OCI-LY7 (cell line): ENCODE measurements at places on chromosomes 1 and 21. TPM values are rescaled to one million over a fixed set of nuclear protein-coding genes. Genes with fewer than 3 reads are reported as not detected.

DNA sequence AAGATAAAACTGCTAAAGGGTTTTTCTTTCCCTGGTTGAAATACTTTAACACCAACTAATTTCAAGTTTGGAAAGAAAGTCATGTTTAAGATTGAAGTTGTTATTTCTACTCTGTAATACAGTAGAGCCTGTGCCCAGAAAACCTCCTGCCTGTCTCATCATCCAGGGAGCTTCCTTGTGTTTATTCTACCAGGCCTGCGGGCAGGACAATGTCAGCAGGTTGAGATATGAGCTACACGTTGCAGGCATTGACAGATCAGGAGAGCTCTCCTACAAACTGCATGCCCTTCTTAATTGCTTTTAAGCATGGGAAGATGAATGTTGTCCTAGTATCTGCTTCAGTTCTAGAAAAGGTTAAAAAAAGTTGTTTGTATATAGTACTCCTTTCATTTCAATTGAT, 43.1 kb upstream of the CTBS start:
- no peak for DNase-seq

- no peak for DNase-seq
These were observed 55.6 kb upstream of the ACTRT2 start for GRCh38 chr1:2965676-2966075.

DNA sequence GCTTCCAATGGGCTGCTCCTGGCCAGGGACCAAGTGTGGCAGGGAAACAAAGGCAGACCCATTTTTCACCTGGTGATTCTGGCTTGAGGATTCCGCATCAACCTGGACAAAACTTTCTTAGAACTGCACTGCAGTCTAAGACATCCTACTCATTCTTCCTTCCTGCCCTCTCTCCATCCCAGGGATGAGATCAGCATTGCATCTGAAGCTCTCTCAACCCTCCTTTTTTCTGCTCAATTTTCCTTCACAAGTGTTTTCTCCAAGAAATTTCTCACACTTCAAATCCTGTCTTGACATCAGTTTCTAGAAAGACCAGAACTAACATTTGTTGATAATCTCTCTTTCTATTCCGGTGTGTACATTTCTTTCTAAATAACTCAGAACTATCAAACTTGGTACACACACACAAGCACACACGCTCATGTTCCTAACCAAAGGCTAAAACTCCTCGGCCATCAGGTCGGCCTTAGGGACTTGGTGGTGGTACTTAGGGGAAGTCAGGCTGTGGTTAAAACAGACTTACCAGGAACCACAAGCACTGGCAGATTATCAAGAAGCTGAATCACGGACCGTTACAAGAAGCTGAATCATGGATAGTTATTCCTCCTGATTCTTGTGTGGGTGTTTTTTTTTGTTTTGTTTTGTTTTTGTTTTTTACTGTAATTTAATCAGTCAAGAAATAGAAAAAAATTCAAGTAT, 21.0 kb upstream of the CXADR start:
- DNase-seq = no peak

DNA sequence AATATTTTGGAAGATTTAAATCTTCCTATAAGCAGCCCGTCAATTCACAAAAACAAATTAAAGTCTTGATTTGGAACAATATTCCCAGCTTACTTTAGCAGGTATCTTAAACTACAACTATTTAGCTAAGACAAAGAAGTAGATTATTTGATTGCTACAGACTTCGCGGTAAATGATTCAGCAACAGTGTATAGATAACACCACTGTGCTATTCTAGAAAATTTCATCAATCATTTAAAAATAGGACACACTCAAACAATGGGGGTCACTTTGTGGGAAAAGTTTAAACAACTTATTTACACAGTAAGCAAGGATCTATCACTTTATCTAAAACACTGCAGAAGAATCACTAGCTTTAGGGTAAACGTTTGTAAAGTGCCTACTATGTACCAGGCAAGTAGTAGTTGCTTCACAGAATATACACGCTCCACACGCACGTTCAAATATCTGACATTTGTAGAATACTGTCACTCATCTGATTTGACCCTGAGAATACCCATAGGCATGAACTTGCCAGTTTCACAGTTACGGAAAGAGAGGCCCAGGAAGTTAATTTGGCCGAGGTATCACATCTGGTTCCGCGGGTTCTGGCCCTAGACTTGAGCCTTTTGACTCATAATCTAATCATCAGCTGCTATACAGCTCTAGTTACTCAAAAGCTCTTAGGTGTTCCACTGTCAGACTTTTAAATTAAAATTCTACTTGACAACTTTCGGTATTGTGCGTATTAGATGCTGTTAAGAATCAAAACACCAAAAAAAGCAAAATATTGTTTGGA, 876 bp downstream of the DENND2C start:
- peak; percentile 13 for DNase-seq

DNA sequence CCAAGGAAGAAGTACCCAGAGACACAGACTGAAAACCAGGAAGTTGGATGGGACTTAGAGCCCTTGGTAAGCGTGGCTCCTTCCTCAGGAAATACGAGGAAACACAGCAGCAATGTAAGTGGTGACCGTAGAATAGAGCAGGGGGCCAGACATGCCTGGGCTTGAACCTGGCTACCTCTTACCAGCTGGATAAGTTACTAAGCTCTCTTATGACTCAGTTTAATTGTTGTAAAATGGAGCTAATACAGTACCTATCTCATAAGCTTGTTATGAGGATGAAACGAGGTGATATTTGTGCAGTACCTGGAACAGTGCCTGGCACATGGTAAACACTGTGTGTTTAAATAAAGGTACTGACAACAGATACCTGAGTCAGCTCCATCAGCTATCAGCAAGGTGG, 19.2 kb downstream of the EBNA1BP2 start:
- no peak for DNase-seq

DNA sequence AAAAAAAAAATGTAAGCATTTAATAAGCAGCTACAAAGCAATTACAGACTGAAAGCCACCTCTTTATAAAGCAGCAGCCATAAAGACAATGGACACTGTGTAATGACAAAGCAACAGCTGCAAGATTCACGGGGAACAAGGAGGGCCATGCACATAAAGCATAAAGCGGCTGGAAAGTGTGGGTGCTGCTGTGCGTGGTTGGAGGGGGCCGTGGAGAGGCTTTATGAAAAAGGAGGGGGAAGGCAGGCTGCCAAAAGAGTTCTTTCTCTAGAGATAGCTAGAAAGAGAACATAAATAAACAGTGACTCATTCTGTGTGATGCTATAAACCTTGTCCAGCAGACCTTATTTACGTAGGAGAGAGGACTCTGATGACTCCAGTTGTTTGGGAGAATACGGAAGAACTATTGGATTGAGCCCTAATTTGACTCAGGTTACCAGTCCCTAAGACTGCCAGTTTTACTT, 49.3 kb downstream of the ADAMTS1 start:
- no peak for DNase-seq

DNA sequence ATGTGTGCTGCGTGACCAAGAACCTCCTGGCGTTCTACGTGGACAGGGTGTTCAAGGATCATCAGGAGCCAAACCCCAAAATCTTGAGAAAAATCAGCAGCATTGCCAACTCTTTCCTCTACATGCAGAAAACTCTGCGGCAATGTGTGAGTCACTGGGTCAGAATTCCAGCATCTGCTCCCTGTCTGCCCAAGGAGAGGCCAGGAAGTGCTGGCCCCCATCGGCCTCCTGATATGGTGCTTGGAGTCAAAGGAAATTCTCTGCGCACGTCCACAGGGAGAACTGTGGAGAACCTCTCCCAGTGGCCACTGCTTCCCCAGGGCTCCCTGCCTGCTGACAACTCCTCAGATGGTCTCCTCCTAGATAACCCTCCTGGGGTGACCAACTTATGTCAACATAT, 25.6 kb upstream of the IL20 start:
- DNase-seq = no peak

DNA sequence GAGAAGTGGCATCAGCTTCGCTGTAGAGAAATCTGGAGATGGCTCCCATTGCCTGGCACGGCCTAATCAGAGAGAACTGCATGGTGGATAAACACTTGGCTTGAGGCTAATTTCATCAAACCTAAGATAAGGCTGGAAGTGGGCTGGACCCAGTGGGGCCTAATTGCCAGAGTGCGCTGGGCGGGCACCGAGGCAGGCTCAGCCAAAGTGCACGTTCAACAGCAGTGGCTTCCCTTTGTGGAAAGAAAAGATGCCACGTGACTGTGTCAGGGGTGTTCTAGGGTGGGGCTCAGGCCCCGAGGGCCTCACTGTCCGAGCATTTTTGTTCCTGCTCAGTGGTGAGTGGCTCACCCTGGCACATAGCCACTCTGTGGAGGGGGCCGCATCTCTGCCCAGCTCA, 5.8 kb downstream of the PLCH2 start:
- no peak for DNase-seq

DNA sequence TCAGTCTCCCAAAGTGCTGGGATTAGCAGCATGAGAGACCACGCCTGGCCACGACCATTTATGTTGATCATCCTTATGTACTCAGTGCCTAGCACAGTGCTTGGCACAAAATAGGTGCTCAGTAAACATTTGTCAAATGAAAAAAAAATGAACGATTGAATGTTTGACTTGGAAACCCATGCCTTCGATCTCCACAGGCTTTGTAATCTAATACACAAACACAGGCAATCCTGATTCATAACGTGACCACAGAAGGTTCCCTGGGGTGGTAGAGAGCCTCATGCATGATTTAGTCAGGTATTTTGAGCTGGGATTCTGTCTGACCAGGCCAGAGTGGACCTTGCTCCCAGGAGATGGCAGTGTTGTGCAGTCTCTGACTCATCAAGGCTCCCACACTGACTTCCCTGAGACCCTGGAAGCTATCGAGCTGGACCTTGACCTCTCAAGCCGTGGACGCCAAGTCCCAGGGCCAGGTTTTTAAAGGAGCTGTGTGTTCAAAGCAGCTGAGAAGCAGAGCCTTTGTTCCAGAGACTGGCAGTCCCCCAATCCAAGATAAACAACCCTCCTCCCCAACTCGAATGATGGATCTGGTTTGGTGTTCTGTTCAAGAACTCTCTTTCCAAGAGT, 81.1 kb downstream of the PGM1 start:
- DNase-seq = peak; percentile 45

DNA sequence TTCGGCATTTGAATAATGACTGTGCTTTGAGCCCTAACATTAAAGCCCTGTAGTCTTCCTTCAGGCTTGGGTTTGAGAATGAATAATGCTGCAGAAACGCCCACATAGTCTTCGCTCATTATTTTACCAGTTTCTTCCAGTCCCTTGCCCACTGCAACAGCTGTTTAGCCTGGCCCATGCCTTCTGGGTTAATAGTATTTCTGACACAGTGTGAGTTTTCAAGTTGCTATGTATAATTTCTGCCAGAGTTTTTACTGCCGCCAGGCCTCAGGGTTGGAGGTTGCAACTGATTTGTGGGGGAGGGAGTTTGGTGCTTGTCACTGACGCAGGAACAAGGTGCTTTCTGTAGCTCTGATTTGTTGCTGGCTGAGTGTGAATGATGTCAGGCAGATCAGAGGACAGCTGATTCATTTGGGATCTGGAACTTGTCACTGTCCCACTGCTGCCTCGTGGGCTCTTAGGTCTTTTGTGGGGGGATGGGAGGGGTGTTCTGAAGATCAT, 109.8 kb downstream of the MAST2 start:
- no peak for DNase-seq

GRCh38 chr1:205111354-205111753, 10.4 kb downstream of the RBBP5 start:
- no peak for DNase-seq

DNA sequence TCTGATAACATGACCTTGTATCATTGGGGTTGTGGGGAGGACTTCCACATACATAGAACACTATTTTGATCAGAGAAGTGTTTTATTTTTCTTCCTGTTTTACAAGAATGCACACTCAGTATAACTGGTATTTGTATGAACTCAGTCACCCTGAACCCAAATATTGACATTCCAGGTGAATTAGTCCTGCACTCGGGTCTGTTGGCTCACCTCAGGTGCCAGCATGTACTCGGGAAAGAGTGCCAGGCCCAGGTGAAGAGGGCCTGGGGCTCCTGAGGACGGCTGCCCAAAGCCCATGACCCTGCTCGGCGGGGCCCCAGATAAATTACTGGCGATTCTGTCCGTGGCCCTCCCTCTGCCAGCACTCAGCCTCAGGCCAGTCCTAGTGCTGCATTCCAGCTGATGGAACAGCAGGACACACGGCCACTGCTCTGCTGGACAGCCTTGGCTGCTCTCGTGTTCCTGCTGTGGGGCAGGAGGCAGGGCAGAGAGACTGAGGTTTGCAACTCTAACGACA, 75.4 kb upstream of the TMPRSS2 start:
- no peak for DNase-seq

DNA sequence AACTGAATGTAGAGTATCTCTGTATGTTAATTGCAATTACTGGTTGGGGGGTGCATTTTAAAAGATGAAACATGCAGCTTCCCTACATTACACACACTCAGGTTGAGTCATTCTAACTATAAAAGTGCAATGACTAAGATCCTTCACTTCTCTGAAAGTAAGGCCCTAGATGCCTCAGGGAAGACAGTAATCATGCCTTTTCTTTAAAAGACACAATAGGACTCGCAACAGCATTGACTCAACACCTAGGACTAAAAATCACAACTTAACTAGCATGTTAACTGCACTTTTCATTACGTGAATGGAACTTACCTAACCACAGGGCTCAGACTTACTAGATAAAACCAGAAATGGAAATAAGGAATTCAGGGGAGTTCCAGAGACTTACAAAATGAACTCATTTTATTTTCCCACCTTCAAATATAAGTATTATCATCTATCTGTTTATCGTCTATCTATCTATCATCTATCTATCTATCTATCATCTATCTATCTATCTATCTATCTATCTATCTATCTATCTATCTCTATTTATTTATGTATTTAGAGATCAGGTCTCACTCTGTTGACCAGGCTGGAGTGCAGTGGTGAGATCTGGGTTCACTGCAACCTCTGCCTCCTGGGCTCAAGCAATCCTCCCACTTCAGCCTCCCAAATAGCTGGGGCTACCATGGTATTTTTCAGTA, 47.8 kb downstream of the CHML start:
- DNase-seq = no peak

DNA sequence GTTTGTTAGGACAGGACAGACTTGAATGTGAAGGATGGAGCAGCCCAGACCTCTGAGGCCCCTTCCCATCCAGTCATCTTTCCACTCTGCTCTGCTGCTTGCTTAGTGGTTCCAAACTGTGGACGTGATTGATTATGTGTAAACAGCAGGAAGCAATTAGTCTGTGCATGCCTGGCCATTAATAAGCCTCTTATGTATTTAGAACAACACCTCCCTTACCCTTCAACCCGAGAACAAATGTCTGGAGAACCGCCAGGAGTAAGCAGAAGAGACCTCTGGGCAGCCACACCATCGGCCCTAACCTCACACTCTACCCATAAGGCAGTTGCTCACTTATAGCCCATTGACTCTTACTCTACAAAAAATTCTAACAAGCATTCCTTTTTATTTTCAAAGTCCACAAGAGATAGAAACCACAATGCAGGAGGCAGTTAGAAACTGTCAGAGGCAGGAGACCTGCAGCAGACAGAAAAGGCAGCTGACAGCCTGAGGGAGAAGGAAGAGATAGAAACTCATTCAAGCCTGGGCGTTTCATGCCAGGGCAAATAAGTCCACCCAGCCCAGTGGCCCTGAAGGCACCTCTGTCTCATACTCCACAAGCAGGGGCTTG, 5.8 kb upstream of the EPHA8 start:
- no peak for DNase-seq

BCL2L15 gene
- total RNA-seq = 1.1 and 1.5 TPM in 2 replicates

B3GALT5 gene
- total RNA-seq = not detected in 2 replicates
